Type B pancreatic cell (in vitro differentiated cells): ENCODE measurements at places on chromosomes 3 and 15. TPM values are rescaled to one million over a fixed set of nuclear protein-coding genes. Genes with fewer than 3 reads are reported as not detected.

DNA sequence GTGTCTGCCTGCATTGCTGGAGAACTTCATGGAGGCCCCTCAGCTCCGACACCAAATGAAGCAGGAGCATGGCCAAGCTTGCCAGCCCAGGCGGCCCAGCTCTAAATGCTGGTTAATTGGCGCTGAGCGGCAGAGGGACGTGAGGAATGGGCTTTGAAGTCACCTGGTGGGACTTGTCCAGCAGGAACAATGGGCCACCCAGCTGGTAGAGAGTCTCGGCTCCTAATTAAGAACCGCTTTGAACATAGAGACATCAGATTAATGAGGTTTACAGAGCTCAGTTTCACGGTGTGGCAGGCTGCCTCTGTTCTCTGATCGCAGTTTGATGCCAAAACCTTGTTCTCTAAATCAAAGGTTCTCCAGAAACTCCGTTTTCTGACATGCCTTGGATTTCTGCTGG is 77.5 kb upstream of the LINGO1 start:
- DNase-seq = no peak

The KLF13 gene
- 38.6 and 58.2 TPM in 2 replicates for total RNA-seq

The STXBP5L gene
- total RNA-seq = 3.6 and 5.2 TPM in 2 replicates

The ENTPD3 gene
- total RNA-seq = 2.5 and 2.7 TPM in 2 replicates

- no peak for DNase-seq
Observed at GRCh38 chr15:78097667-78098066, 5.3 kb downstream of the SH2D7 start.
